ENCODE measurements at places on chromosomes 13 and 19.

- DNase-seq, result no peak
Observed at GRCh38 chr19:48477698-48478338, 8.6 kb downstream of the CYTH2 start.

- no peak for DNase-seq
Observed at GRCh38 chr13:76875271-76875815, 10.9 kb downstream of the KCTD12 start.

GRCh38 chr19:18990128-18990708 is 43.1 kb downstream of the SUGP2 start:
- DNase-seq, result no peak

- DNase-seq, result no peak
Observed at GRCh38 chr13:74866101-74866500, 615.9 kb downstream of the TBC1D4 start.

GRCh38 chr19:14553042-14553938 is 18.6 kb downstream of the NDUFB7 start:
- DNase-seq, result no peak

DNA sequence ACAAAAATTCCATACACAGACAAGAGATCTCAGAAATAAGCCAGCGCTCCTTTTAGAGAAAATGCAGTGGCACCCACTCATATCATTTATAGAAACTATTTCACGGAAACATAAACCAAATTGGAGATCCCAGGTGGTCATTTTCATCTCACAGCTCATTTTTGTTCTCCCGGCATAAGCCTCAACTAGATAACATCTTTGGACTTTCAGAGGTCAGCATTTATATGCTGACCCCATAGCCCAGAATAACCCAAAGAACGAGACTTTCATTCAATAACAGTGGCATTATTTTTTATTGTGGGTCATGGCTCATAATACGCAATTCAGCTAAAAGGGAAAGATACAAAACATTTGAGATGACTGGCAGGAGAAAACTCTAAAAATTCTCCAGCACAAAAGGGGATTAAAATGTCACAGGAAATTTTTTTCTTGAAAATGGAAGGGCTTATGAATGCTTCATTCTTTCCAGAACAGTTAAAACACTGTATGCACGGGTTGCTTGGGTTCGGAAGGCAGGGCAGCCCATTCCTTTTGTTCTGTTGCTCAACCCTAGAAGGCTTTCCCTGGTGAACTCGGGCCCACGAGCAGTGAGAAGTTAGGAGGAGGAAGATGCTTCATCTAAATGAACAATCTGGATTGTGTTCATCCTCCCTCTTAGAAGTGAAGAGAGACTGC is 24.0 kb downstream of the STARD13 start:
- no peak for DNase-seq

GRCh38 chr19:41476583-41476982 is 33.6 kb downstream of the ERICH4 start:
- no peak for DNase-seq

- no peak for DNase-seq
Observed at GRCh38 chr19:42246143-42246921, 3.9 kb upstream of the GSK3A start.

DNA sequence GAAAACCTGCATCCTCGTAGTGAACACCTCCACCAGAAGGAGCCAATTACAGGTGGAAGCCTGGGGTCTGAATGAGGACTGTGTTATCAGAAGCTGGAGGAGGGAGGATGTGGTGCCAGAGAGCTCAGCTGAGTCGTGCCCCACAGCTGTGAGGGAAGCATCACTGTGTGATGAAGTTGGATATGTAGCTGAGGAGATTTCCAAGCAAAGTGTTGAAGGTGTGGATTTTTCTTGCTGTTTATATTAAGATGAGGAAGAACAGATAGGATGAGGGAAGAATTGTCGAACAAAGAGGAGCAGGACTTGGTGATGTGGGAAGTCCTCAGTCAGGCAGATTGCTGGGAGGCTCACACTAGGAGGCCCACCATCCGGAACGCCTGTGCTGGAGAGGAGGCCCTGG is 4.4 kb downstream of the RAB20 start:
- DNase-seq, result no peak

DNA sequence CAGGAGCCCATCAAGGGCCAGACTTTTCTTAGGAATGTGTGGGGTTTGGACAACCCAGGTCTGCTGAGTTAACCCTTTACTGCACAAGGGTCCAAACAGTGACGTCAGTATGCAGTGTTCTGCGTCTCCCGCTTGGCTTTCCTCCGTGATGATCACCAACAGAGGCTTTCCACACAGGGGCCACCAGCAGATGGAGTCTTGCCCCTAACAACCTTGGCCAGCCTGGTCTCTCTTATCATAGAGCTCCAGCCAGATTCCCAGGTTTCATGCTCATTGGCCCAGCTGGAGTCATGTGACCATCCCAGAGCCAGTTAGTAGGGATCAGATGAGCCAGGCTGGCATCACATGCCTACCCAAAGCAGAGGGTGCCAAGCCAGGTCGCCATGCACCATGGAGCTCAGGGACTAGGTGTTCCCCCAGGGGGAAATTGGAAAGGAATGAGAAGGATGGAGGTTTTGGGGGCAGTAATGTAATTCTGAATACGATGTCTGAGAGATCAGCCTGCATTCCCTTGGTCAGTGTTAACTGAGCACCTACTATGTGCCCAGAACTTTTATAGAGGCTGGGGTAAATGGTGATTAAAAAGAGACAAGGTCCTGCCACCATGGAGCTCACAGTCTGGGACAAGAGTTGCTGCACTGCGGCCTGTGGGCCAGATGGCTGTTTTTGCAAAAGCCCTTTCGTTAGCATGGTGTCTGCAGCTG is 61.2 kb downstream of the MYH14 start:
- DNase-seq, result no peak

DNA sequence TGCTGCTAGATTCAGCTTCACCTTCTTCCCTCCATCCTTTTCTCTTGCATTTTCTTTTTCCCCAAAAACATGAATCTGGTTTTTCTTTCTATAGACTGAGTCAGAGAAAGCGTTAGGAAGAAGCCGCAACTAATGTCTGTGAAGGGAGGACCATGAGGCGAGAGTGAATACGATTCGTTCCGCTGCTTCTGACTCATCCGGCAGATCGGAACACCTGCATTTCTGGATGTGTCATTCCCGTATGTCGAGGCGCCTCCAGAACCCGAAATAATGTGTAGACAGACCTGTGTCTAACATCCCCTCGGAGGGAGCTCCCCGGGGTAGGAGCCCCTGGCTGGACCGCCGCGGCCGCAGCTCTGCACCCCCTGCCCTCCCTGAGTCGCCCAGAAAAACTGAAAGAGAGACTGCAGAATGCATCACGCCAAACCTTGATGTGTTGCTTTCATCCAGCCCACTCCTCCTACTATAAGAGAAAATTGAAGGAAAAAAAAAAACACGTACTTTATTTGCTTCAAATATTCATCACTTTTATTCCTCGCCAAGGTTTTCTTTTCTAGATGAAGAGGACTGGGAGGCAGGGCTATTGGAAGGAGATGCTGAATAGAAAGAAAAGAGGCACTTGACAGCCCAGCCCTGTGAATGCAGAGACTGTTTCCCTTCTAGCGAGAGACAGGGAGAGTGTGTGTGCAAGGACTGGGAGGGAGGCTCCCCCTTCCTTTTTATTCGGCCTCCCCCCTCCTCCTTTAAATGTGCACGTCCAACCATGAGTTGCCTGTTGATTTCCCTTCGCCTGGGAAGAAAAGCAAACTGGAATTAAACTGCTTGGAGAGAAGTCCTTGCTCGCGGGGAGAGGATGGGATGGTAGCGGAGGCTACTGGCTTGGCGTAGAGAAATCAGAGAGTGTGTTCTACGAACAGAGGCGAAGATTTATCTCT is 616 bp upstream of the PCDH17 start:
- DNase-seq, result no peak

DNA sequence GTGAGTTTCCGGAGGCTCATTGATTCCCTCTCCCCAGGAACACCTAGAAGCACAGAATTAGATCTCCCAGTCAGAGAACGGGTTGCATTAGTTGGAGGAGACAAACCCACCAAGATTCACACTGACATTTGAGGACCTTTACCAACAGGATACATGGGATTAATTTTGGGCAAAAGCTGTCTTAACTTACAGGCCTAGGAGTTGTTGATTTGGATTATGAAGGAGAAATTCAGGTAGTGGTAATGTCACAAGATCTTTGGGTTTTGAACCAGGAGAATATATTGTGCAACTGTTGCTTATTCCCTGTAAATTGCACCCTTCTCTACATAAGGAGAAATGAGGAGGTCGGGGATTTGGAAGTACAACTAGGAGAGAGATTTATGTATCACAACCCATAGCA is 38.0 kb downstream of the POSTN start:
- no peak for DNase-seq

DNA sequence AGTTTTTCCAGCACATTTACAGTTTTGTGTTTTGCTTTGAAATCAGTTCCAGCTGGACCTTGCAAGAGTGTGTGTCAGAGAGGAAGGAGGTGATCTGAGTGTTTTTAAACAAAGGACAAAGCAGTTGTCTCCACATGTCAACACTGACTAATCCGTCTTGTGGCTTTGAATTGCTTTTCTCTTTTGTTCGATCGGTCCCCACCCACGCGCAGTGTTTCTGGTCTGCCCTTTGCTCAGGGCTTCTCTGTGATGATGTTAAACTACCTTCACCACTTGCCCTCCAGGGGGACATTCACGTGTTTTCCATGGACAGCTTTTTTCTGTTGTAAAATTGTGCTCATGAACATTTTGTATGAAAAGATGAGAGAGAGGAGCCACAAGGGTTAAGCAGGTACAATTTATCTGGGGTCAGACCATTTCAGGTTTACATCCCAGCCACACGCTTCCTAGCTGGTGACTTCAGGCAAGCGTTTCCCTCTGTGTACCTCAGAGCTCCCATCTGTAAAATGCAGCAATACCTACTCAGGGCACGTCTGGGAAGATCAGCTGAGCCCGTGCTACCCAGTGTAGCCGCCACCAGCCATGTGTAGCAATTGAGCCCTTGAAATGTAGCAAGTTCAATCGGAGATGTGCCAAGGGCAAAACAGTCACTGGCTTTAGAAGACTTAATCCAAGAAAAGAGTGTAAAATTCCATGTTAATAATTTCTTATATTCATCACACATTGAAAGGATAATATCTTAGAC is 13.5 kb upstream of the PLA2G4C start:
- no peak for DNase-seq

DNA sequence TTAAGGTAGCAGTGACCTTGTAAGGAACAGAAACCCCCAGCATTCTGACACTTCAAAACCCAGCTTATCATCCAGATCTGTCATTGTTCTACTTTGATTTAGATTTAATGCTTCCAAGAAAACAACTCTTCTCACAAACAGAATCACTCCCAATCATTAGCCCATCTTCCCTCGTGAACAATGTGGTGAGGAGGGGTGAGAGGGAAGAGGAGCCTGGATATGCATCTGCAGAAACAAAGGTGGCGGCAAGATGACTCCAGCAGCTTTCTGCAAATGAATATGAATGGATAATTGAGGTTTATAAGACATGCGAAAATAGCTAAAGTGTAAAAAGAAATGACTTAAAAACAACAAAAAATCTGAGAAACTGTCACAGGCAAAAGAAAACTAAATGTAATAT is 859.9 kb upstream of the SLC10A2 start:
- DNase-seq, result no peak

DNA sequence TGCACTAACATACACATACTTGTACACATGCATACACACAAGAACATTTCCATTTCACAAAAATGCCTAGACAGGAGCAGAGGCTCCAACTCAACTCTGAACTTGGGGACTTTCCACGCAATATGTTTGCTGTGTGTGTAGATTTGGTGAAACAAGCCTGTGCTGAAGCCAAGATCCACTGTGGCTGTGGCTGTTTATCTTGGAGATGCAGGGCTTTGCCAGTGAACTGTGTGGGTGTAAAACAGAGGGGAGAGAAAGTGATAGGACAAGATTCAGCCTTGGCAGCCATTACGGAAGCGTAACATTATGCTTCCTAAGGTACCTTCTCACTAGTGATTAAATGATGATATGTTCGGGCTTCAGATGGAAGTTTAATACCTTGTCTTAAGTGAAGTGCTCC is 73.2 kb upstream of the MBNL2 start:
- no peak for DNase-seq

DNA sequence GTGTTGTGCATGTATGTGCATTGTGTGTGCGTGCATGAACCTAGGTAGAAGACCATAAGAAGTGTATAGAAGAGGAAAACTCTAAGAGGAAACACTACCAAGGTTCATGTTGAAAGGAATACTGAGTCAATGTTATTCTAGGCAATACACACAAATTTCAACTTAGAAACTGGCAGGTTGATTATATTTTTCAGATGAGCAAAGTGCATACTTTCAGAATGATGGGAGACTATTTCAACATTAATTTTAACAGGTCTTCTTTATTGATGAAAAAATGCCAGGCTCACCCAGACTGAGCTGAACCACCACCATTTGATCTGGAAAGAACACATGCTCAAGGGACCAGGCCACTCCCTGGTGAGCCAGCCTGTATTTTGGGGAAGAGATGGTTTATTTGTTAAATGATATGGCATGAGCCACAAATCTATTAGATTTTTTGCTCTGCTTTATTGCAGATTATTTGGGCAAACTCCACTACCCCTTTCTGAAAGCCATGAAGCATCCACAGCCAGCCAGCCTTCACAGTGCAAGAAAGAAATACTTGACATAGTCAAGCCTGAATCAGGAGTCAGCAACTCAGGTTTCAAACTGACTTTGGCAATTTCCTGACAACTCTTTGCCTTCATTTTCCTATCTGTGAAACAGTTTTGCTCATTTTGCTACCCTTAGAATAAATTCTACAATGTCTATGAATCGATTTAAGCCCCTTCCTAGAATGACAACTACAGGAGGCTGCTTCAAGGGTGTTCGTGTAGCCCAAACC is 368.9 kb downstream of the COG6 start:
- no peak for DNase-seq

GRCh38 chr19:14085309-14085995 is at the start of gene C19orf67:
Gene C19orf67, minus strand, starts transcription at chr19:14085783. Its CDS starts 156 bp downstream, at chr19:14085627.
- no peak for DNase-seq

GRCh38 chr13:79519255-79519654 is 38.3 kb downstream of the NDFIP2 start:
- no peak for DNase-seq

GRCh38 chr13:50466456-50466855 is 377.0 kb downstream of the DLEU7 start:
- DNase-seq, result no peak

DNA sequence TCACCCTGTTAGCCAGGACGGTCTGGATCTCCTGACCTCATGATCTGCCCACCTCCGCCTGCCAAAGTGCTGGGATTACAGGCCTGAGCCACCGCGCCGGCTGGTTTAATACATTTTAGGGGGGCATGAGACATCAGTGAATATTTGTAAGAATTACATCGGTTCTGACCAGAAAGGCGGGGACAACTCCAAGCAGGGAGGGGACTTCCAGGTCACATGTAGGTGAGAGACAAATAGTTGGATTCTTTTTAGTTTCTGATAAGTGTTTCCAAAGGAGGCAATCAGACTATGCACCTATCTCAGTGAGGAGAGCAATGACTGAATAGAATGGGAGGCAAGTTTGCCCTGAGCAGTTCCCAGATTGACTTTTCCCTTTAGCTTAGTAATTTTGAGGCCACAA is 3.7 kb upstream of the ZNF552 start:
- no peak for DNase-seq

GRCh38 chr19:38714354-38714778 is 29.9 kb downstream of the CAPN12 start:
- no peak for DNase-seq

- DNase-seq, result no peak
Observed at GRCh38 chr19:54141356-54141755, 3.8 kb downstream of the CNOT3 start.

- DNase-seq, result no peak
Observed at GRCh38 chr19:49874503-49875157, 2.5 kb downstream of the AKT1S1 start.
